ENCODE measurements at places on chromosomes 2 and 18.

- H3K4me3 ChIP-seq, result no peak overlapping the region
- H3K27ac ChIP-seq, result no peak overlapping the region
- no peaks in the 10 kb centered on the region for H3K27me3 ChIP-seq
- no peak for DNase-seq
- H3K4me1 ChIP-seq, result peaks cover 8% of the 10 kb centered on the region
Observed at GRCh38 chr2:177596866-177597265, 204.3 kb downstream of the AGPS start.

GRCh38 chr18:57534511-57534909 lies 52.0 kb downstream of the FECH start:
- no peak for DNase-seq
- no peaks in the 10 kb centered on the region for H3K27me3 ChIP-seq
- H3K36me3 ChIP-seq, result no peaks in the 10 kb centered on the region
- H3K4me1 ChIP-seq, result no peaks in the 10 kb centered on the region

DNA sequence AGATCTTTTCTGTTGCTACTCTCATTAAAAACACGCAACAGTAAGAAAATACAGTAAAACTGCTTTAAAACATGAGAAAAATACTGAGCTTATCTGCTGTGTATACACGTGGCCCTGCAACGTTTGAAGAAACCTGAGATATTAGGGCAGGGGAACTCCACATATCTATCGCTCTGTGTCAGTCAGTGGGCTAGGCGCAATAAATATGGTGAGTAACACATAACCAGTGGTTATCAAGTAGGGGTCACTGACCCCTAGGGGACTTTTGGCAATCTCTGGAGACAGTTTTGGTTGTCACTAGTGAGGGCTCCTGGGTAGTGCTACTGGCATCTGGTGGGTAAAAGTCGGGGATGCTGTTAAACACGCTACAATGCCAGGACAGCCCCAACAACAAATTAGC lies 14.9 kb downstream of the STAT1 start:
- H3K36me3 ChIP-seq, result peaks cover 94% of the 10 kb centered on the region
- H3K27ac ChIP-seq, result no peak overlapping the region
- H3K27me3 ChIP-seq, result no peaks in the 10 kb centered on the region
- peaks cover 3% of the 10 kb centered on the region for H3K4me1 ChIP-seq
- H3K4me3 ChIP-seq, result no peak overlapping the region
- DNase-seq, result no peak

DNA sequence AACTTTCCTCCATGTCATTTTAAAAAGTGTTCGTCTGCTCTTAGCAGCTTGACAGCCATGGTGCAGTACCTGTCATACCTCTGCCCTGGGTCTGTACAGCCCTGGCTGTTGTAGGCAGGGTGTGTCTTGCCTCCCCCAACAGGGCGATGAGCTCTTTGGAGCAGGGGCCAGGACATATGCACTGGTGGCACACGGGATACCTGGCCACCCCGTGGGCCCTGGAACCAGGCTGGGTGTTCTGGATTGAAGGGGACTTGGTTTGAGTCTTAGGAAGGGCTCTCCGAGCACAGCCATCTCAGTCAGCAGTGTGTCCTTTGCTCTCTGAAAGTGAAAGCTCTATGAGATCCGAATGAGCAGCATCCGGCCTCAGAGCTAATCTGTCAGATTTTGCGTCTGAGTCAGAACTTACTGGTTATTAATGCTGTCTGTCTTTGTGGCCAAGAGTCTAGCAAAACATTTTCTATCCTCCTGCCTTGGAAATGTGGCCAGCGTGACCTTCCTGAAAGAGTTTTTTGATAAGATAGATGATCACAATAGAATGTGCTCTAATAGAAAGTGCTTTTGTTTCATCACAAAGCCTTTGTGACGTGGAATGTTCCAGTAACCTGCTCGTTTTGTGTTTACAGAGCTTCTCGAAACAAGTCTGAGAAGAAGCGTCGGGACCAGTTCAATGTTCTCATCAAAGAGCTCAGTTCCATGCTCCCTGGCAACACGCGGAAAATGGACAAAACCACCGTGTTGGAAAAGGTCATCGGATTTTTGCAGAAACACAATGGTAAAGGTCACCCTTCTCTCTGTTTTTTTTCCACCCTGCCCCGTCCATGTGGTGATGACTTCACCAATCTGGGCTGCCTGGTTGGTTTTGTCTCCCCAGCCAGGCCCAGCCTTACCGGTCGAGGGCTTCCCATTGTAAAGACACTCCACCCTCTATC lies 77.3 kb upstream of the RPL31 start:
- no peaks in the 10 kb centered on the region for H3K36me3 ChIP-seq
- peak overlapping the region; percentile 53 for H3K27ac ChIP-seq
- no peaks in the 10 kb centered on the region for H3K27me3 ChIP-seq
- peak; percentile 28 for DNase-seq
- no peak overlapping the region for H3K4me3 ChIP-seq
- H3K4me1 ChIP-seq, result peaks cover 6% of the 10 kb centered on the region

DNA sequence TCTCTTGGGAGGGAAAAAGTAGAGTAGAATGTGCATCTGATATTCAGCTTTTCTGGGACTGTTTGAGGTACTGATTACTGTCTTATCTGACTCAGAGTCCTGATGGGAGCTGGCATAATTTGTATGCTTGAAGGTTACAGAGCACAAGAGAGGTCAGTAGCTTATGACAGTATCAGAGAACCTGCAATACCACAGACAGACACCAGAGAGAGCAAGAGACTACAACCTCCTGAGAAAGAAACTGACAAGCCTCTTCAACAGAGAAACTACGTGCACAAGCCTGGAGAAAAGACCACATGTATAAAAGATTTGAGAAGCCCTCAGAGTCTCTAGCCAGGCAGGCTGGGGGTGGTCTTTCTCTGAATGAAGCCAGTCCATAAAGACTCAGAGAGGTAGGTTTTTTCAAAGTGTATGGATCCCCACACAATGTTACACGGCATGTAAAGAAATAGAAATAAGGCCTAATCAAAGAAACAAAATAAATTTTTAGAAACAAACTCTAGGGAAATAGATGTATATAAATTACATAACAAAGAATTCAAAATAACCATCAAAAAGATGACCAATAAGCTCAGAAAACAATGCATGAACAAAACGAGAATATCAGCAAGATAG lies 568.3 kb downstream of the LRRTM4 start:
- DNase-seq, result peak; percentile 10
- no peaks in the 10 kb centered on the region for H3K4me1 ChIP-seq
- no peaks in the 10 kb centered on the region for H3K36me3 ChIP-seq
